ENCODE measurements at places on chromosomes 3 and 15.

DNA sequence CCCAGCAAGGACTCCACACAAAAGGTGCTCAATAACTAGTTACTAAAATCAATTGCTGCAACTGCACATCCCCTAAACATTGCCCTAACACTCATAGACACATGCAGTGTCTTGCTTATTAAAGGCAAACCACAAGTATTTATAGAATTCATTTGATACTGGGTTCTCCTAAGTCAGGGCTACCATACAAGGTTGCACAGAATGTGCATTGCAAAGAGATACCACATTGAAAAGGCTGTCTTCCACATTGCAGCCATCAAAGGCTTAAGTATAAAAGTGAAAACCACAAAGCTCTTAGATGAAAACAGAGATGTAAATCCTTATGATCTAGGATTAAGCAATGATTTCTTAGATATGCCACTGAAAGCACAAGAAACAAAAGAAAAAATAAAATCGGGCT lies 33.6 kb upstream of the TOPAZ1 start:
- DNase-seq, result no peak

DNA sequence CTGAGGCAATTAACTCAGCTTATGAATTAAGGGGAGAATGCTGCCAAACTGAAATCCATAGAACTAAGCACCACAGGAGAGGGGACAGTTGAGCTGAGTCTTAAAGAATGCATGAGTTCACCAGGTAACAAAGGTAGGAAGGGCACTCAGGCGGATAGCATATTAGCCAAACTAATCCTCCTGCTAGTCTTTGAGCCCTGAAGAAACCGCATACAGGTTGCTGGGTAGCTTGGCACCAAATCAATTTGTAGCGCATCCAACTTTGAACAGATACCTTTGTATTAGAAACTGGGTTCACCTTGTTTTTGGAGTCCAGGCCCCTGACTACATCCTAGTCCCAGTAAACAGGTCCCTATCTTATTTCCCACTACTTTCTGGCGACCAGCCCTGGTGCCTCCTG lies 93.7 kb downstream of the FRMD4B start:
- DNase-seq, result no peak

GRCh38 chr3:179432451-179432850 lies 18.8 kb downstream of the GNB4 start:
- no peak for DNase-seq

DNA sequence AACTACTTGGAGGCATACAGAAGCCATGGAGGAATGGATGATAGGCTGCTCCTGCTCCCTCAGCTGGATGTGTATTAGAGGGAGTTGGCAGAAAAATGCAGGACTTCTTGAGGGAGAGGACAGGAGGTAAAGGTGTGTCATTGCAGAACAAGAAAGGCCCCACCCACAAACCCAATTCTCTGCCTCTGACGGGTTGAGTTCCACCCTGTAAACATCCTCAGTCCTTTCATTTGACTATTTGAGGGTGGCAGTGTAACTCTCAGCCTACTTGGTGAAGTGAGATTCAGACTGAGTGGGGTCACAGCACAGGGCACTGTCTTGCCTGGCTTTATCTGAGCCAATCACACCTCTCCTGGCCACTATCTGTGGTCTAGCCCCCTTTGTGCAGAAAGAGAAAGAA lies at the start of gene TPRG1:
Gene TPRG1, plus strand, starts transcription at position 265 of the 400 bp plus-strand sequence. CDS start 35,414 bp downstream, outside the sequence.
- no peak for DNase-seq

GRCh38 chr3:195196266-195196665 lies 74.7 kb downstream of the XXYLT1 start:
- DNase-seq, result no peak

DNA sequence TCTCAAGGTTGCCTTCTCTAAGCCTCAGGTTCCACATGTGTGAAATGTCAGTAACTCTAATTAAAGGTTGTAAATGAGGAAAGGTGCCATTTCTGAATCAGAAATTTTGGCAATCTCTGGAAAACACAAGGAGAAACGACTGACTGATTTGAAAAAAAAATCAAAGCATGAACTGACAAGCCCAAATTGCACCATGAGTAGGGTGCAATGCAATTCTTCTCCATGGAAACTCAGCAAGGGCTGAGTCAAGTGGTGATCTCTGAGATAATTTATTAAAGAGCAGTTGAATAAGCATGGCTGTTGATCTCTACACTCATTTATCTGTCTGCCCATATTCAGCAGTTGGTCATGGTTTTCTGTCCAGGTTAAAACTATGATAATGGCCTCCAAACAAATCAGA lies 201.6 kb upstream of the CMC1 start:
- no peak for DNase-seq

DNA sequence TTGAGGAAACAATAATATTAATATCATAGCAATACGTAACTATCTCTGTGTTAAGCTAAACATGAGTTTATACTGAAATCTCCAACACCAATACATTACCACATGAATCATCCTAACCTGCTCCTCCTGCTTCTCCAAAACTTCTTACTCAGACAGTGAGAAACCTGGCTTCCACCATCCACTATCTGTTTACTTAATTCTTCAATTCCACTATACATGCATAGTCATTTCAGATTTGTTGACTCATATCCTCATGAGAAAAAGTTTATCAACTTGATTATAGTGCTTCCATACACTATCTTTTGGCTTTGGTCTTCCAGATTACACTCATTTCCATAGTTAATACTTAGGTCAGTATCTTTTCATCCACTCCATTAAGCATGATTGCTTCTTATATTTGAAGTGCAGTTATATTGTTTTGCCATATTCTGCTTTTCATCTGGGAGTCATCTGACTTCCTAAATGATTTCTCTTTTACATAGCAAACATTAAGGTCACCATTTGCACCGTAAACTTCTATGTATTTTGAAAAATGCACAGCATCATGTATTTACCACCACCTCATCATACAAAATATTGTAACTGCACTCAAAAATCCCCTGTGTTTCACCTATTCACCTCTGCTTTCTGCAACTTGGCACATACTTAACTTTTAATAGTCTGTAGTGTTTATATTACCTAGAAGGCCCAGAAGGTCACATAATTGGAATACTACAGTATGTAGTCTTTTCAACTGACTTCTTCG lies 970.6 kb downstream of the DIPK2A start:
- no peak for DNase-seq

DNA sequence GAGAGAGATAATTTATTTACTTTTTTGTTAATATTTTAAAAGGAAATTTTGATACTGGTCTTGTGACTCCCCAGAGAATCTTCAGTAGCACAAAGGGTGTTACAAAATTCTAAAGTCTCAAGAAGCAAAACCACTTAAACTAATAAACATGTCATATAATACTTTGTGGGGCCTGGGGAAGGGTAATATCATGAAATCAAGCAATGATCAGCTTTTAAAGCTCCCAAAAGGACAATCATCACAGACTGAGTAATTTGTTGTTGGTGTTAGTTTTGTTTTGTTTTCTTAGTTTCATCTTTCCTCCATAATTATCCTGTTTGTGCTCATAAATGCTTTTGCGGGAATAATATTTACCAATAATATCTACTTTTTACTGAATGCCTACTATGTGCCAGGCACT lies 55.0 kb downstream of the TMEM212 start:
- no peak for DNase-seq

DNA sequence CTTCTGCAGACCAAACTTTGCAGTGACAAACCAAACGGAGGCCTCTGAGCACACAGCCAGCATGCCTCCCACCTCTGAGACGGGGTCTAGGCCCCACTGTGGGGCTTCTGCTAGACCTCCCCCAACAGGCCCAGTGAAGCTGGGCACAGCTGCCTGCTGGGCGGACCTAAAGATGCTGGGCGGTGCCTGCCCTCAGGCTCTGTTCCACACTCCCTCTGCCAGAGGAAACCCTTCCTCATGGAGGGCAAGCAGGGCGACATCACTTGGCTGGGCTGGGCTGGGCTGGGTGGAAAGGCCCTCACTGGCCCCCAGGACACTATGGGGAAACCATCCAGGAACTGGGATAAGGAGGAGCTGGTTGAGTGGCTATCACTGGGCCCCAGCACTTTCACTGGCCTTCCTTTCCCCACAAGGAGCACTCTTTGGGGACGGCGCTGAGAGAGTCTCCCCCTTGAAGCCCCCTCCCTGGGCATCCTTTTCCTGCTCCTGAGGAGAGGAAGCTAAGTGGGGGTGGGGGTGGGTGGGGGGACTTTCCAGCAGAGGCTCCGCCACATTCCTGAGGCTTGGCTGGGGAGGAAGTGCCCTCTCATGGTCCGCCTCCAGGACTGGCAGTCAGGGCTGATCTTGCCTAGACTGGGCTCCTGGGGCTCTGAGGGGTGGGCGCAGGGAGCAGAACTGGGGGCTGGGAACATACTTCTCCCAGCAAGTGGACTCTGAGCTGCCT lies 98.1 kb upstream of the HACD2 start:
- DNase-seq, result no peak

DNA sequence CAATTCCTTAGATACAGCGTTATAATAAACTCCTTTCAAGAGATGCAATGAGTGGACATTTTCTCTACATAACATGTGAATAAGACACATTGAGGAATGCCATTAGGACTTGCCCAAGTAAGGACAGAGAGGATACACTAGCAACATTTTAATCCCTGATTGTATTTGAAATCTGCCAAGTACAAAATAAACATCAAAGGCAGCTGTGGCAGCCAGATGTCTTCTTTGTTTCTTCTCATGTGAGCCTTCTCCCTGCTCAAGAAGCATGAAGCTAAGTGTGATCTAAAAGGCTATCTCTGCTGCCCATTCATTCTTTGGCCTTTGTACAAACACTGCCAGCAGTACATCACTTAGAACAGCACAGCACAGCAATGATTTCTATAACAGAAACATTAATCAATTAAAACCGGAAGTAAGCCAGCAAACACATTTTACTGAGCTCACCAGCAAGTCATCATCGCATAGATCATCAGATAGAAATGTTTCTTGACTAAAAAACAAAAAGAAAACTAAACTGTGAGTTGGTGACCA lies 364.0 kb downstream of the CNTN6 start:
- DNase-seq, result no peak
